ENCODE measurements at places on chromosomes 16 and 17. TPM values are rescaled to one million over a fixed set of nuclear protein-coding genes. Genes with fewer than 3 reads are reported as not detected.

Gene KCTD19
- 0.13 TPM for total RNA-seq

Gene DVL2
- total RNA-seq = 82.9 TPM

Gene MRC2
- total RNA-seq = 18.7 TPM

Gene BRIP1
- total RNA-seq = 18.3 TPM

Gene CSH1
- total RNA-seq = not detected

Gene SDK2
- 7.9 TPM for total RNA-seq

Gene DPEP3
- 0.68 TPM for total RNA-seq

Gene FASN
- total RNA-seq = 433 TPM

Gene HES7
- 0.33 TPM for total RNA-seq

Gene CACNG3
- not detected for total RNA-seq

Gene FAM234A
- total RNA-seq = 94.9 TPM

Gene SLFN14
- not detected for total RNA-seq

Gene TBC1D3K
- not detected for total RNA-seq

Gene TLCD2
- 1.5 TPM for total RNA-seq

Gene HELZ
- total RNA-seq = 49.3 TPM

Gene C16orf96
- total RNA-seq = 2.0 TPM

Gene GCGR
- 0.26 TPM for total RNA-seq

Gene CACNG5
- 1.2 TPM for total RNA-seq

Gene OR2C1
- not detected for total RNA-seq

Gene HSPB9
- 0.18 TPM for total RNA-seq

Gene SHISA9
- total RNA-seq = 8.6 TPM

Gene TRIM72
- total RNA-seq = 1.3 TPM

Gene SLC25A39
- total RNA-seq = 227 TPM

Gene TNFSF12
- 7.1 TPM for total RNA-seq

Gene SGCA
- 0.24 TPM for total RNA-seq

Gene CCL7
- not detected for total RNA-seq

Gene CDH8
- 7.4 TPM for total RNA-seq

Gene SLC52A1
- total RNA-seq = 0.17 TPM

Gene NLRC3
- total RNA-seq = 0.44 TPM

Gene KRTAP2-2
- total RNA-seq = not detected

Gene KRTAP16-1
- total RNA-seq = not detected

Gene PGAP3
- 29.0 TPM for total RNA-seq

Gene SUPT6H
- total RNA-seq = 85.8 TPM

Gene TTLL6
- 1.1 TPM for total RNA-seq

Gene TP53TG3
- not detected for total RNA-seq

Gene IRX3
- 2.4 TPM for total RNA-seq

Gene AXIN2
- 35.6 TPM for total RNA-seq

Gene OTOA
- 0.11 TPM for total RNA-seq

Gene NPIPB9
- 1.8 TPM for total RNA-seq

Gene KCNH4
- total RNA-seq = not detected

Data from H9 (cell line).